ENCODE measurements at places on chromosomes 16 and 17.
A peak's percentile ranks its signal among the peaks of the same experiment; 100 is the strongest.

- peak; percentile 84 for DNase-seq
These were observed 504 bp downstream of the SRSF1 start for GRCh38 chr17:58006560-58006923.

GRCh38 chr17:28071891-28072606 lies 29.6 kb downstream of the NLK start:
- no peak for DNase-seq

- DNase-seq, result no peak
These were observed 6.0 kb upstream of the CDC6 start for GRCh38 chr17:40281663-40282062.

DNA sequence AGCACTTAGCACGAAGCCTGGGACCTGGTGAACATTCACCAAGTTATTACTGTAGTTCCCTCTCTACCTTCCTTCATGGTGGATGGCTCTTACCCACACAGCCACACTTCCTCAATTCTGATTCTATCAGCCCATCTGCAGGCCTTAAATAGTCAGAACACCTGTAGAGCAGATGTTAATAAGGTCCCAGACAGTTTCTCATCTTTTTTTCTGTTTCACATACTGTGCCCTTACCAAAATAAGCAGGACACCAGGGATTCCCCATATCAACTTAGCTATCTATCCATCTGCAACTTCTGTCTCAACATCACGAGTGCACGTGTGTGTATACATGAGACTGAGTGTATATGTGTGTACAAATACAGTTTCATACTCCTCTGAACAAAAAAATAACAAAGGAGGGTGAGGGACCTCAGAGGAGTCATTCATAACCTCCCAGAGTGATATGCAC lies 2.8 kb downstream of the RECQL5 start:
- DNase-seq, result no peak

- DNase-seq, result peak; percentile 18
These were observed 71.0 kb upstream of the ATF7IP2 start for GRCh38 chr16:10314811-10315210.

DNA sequence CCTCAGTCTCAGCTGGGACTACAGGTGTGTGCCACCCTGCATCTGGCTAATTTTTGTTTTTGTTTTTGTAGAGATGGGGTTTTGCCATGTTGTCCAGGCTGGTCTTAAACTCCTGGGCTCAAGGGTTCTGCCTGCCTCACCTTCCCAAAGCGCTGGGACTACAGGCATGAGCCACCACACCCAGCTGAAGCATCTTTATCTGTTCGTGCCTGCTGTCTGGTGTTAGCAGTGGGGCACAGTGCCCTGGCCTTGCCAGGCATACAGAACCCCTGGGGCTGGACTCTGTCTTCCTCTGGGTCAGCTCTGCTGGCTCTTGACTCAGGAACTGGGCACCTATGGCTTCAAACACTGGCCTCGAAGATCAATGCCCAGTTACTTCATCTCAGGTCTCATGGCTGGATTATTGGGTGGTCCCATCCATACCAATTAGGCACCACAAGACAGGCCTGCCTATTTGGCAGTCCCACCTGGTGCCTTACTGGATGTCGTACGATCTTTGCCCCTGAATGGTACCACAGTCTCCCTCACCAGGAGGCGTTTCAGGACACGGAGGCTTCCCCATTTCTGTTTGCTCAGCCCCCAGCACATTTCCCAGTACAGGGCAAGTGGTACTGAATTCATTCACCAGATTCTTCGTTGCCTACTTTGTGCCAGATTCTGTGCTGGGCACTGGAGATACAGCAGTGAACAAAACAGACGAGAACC lies 99.3 kb downstream of the RAB11FIP4 start:
- no peak for DNase-seq

DNA sequence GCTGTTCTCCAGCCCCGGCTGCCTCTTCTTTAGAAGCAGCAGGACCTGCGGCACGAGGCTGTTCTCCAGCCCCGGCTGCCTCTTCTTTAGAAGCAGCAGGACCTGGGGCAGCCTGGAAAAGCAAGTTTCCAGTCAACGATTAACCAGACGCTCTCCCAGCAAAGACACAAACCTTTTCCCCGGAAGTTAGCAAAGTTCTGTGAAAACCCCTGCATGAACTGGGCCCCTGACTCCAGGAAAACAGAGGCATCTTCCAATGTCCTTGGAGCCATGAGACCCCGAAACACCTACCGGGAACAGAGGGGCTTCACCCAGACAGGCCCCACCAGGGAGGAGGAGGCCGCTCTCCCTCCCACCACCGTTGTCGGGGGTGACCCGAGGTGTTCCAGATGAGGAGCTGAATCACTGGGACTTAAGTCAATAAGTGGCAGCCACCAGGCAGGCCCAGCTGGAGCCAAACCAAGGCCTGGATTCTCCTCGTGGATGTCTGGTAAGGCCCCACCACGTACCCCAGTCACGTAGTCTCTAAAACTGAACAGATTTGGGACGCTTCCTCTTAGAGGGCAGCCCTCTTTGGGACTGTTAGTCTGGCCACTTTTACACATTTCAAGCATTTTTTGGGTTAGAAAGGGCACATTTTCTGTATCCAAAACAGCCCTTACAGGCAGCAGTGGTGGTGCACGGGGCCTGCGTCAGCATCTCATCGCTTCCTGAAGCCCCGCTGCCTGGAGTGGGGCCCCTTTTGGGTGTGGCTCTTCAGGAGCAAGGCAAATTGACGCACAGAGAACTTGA lies at the start of gene RPH3AL:
Gene RPH3AL (minus strand): TSS at position 387 of the 792 bp plus-strand sequence. CDS start 25,264 bp downstream, outside the sequence.
- DNase-seq, result no peak

GRCh38 chr16:57539072-57539796 lies 2.9 kb upstream of the CCDC102A start:
- no peak for DNase-seq

DNA sequence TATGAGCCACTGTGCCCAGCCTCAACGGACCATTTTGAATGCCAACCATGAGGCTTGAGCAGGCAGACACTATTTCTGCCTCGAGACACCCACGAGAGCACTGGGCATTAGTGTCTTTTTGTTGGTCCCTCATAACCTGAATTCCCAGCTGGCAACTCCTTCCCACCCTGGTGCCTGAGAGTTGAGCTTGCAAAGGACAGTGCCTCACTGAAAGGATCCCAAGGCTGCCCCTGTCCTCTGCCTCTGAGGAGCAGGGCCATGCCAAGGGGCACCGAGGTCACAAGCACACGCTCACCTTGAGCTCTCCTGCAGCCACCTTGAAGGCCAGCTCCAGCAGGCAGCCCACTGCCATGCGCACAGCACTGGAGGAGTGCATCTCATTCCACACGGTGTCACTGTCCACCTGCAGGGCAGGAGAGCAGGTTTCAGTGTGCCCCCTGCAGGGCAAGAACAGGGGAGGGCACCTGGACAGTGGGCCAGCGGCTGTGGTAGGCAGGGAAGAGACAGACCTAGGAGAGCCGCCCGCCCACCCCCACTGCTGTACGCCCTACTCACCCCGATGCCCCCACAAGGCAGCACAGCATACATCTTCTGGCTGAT lies 12.8 kb downstream of the G6PC3 start:
- DNase-seq, result peak; percentile 44

DNA sequence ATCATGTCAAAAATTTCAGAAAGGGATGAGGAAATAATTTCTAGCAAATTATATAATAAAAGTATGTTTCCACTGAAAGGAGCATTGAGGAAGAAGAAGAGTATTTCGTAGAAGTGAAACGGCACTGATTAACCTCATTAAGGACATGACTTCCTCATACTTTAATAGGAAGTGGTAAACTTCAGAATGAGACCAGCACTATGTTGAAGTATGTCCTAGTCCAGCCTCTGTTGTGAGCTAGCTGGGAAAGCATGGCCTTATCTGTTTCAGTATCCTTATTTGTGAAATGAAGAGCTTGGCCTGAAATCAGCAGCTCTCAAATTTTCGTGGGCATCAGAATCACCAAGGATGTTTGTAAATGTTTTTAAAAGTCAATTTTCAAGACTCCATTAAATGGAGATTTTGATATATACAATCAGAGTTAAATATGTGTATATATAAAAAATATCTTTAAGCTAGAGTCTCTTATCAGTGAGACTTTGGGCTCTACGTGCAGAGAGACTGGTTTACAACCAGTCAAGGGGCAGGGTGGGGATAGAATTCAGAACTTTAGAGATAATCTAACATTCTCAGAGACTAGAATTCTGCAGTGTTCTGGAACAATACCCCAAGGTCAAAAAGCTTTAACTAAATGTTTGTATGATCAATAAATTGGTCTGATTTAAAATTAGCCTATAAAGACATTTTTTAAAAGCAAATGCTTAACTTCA lies 365.4 kb downstream of the CDH13 start:
- no peak for DNase-seq

DNA sequence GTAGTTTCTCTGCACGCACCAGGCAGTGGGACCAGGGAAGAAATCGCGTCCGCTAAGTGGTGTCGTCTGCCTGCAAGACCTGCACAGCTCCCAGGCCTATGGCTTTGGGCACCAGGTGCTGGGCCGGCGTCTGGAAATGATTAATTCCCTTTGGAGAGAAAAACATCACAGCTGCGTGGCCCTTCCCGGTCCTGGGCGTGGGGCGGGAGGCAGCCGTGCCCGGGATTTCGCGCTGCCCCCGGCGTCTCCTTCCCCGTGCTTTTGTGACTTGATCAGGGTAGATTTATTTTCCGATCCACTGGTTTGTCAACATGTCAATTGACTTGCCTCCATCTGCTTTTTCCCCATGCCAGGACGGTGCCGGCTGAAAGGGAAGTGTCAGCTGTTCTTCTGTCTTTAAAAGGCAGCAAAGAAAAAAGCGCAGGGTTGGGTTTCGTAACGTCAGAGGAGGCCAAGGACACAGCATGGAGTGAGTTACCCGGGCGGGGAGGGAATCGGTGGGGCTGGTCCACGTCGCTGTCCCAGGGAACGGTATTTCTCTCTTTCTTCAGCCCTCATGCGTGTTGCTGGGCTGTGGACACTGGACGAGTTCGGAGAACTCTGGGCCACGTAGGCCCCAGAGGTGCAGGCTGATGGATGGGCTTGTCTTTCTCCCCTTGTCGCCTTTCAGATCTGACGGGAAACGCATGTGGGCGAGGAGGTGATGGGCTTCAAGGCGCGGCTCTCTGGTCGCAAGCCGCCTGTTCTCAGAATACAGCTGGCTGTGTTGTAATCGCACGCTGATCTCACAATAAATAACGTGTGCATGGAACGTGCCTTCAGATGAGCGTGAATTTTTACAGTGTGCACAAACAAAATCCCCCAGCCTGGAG lies 188.1 kb upstream of the ZNF469 start:
- DNase-seq, result no peak

DNA sequence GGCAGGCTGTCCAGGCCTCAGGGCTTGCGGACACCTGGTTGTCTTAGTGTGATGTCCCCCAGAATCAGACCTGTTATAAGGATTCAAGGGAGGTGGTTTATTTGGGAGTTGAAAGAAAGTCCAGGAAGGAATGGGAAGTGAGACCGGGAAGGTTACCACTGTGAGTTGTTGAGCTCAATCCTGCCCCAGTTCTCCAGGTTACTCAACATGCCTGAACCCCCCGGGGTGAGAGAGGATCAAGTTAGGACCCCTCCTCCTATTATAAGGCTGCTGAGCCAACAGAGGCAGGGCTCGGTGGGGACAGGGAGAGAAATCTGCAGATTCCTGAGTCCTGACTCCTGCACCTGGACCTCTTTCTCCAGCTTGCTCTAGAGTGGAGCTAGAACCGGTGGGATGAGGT lies 86.4 kb downstream of the MRM1 start:
- DNase-seq, result no peak

- no peak for DNase-seq
These were observed 6.8 kb downstream of the FBXO47 start for GRCh38 chr17:38960402-38960801.

GRCh38 chr17:65677932-65678331 lies 116.5 kb upstream of the AXIN2 start:
- DNase-seq, result no peak

DNA sequence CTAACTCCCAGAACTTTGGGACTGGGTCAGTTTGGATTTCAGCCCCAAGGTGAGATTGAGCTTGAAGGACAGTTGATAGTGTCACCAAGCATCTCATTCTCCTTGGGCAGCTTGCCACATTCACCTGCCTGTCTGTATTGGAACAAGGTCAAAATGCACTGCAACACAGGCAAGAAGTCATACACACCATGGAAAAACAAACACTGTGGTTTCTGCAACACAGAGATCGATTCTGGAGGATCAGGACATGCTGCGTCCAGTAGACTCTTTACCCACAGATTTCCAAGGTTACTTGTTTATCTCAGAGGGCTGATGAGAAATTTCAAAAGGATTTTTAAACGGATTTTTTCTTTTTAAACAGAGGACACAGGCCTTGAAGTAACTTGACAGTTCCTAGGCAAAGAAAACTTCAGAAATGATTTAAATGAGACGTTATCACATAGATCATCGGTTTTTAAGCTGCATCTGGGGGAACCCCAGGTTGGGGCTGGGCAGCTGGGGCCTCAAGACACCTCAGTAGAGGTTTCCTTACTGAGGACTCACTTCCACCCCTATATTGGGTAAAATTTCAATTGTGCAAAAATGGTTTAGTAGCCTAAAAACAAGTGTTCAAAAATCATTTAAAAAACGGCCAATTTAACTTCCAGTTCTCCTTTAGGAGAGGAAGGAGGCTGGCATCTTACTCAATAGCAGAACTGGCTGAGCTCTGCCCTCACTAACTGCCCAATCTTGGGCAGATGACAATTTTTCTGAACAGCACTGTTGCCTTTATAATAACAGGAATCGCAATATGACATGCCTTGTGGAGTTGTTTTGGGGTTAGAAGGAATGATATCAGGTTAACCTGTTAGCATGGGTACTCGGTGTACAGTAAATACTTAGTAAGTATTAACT lies 299.3 kb downstream of the XYLT1 start:
- no peak for DNase-seq

- DNase-seq, result no peak
These were observed 33.3 kb downstream of the HELZ start for GRCh38 chr17:67211742-67212141.

- no peak for DNase-seq
These were observed 7.7 kb downstream of the STAT5A start for GRCh38 chr17:42296012-42296411.

DNA sequence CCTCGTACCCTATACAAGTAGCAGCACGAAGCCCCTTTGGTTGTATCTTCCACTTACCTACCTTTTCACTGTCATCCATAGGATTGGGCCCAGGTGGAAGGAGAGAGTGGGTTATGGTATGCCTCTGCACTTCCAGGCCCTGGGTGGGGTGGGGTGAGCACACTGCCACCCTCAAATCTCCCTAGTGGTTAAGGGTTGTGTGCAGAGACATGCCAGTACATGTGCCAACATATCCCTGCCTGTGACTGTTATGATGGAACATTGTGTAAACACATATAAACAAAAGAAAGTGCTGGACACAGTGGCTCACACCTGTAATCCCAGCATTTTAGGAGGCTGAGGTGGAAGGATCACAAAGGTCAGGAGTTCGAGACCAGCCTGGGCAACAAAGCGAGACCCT lies 11.1 kb downstream of the HROB start:
- no peak for DNase-seq

DNA sequence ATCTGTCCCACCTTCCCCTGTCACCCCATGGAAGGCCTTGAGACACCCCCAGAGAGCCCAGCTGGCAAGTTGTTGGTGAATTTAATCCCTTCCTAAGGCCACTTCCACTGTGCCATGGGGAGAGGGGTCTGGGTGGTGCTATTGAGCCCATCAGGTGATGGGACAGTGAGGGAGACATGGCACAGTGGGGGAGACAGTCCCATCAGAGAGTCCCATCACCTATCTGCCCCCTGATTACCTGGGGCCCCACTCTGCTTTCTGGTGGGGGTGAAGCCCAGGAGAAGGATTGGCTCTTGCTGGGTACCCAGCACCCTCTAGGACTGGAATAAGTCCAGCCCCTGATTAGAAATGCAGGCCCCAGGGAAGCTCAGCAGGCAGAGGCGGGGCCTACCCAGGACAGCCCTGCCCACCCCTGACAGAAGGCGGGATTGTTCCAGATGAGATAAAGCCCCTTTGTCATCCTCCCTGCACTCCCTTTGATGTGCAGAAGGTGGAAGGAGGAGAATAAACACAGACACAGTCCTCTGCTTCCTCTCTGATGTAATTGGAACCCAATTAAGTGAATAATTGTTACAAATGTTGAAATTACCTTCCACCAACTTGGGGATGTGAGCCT lies 18.9 kb downstream of the TMEM132E start:
- peak; percentile 37 for DNase-seq
